Stimulated activated CD4-positive, alpha-beta T cell treated with anti-CD3 and anti-CD28 coated beads, TNF-alpha, amount 100 ng/mL, for 24 hours (primary cell): ENCODE measurements at places on chromosomes 16 and 17.

GRCh38 chr16:56532714-56533113 is 12.9 kb upstream of the BBS2 start:
- no peak for DNase-seq

DNA sequence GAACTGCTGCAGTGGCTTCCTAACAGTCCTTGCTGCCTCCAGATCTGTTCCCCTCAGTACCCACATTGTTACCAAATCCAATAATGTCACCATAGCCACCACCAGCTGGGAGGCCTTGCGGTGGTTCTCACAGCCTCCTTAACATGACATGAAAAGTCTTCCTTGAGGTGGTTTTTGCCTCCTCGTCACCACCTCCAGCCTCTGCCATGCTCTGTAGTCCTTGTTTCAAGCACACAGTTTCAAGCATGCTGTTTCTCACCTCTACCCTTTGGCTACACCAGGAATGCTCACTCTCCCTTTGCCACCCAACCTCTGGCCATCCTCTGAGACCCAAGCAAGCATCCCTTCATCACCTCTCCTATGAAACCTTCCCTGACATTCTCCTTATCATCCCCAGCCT is 47.2 kb downstream of the DNAH9 start:
- DNase-seq: no peak

DNA sequence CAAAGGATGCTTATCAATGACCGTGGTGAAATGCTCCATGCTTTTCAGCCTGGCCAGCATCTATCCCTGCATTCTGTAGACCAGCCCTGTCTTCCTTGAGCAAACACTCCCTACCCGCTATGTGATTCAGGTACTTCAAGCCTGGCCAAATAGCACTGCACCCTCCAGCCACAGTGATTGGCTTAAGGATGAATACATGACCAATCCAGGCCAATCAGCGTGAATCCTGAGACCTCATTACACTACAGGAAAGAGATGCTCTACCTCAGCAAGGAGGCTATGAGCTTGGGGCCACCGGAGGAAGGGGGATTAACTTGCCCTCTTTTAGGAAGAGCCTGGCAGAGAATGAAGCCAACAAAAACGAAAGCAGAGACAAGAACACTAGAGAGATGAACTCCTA is 162.5 kb downstream of the ZNF423 start:
- DNase-seq: no peak

GRCh38 chr16:70703041-70703834 is 17.4 kb upstream of the MTSS2 start:
- no peak for DNase-seq

DNA sequence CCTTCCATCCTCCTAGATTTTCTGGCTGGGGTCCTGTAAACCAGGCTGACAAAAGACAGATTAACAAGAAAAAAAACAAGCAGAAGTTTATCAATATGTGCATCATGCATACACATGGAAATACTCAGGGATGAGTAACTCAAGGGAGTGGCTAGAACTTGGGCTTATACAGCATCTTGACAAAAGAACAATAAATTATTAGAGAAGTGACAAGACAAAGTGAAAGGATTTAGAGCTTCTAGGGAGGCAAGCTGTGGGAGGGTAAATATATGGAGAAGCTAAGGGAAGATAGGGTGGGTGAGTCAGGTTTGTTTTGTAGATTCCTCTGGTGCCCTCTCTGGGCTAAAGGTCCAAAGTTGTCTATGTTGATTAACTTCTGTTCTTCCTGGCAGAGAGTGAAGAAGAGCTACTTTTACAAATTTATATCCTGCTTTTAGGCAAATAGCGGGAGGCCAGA is 48.0 kb upstream of the NDRG4 start:
- no peak for DNase-seq

DNA sequence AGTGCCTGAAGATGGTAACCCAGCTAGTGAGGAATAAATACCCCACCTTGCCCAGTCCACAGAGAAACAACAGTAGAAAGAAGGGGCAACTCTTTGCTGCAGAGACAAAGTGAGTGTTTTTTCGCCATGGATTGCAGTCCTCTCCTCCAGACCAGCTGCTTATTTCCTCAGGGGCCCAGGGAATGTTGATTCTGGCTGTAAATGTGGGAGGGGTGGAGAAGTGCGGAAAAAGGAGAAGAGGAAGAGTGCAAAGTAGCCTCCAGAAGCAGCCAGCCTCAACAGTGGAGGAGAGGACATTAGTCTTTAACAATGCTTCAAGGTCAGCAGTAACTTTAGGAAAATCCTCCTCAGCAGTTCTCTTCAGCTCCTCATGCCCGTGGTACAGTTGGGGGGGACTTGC is 8.1 kb upstream of the PHLPP2 start:
- no peak for DNase-seq

- no peak for DNase-seq
These were observed 32.8 kb downstream of the GPT2 start for GRCh38 chr16:46916980-46917379.
